ENCODE measurements at places on chromosomes 3 and 15.

DNA sequence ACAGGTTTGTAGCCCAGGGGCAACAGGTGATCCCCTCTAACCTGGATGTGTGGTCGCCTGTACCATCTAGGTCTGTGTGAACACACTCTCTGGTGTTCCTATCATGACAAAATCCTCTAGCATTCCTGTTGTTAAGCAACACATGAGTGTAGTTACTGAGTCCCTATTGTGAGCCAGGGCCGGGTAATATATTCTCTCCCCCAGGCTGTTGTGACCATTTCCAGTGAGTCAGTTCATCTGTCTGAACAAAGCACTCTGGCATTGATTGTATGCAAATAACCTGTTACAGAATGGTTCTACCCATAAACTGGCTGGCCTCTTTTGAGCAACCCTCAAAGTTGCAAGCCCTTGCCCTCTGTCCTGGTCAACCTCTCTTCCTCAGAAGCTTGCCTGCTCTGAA is 2.6 kb upstream of the FLNB start:
- no peak for DNase-seq

- no peak for DNase-seq
These were observed 23.7 kb upstream of the THSD4 start for GRCh38 chr15:71091601-71092000.

DNA sequence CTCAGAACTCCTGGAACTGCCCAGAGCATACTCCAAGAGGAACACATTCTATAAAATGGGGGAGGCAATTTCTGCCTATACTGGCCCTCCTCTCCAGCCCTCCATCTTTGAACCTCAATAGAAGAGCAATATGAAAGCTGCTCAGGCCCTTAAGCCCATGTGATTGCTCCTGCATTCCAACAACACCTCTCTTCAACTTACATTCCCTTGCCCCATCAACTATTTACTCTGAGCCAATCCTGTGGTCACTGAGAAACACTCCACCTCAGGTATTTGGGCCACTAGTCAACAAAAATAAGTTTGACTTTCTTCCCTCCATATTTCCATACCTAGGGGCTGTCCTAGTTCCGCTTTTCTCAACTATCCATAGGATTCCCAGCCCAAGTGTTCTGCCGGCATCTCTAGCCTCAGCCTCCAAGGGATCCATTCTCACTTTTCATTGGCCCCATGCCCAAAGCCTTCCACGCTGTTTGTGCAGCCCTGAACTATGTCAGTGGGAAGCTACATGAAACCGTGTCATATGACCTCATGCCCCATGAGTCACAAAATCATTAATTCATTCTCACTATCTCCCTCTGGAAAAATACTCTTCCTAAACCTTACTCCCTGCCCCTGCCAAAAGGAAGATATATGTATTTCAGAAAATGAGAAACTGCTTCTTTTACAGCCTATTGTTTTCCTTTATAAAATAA is 61.6 kb downstream of the GJD2 start:
- no peak for DNase-seq

DNA sequence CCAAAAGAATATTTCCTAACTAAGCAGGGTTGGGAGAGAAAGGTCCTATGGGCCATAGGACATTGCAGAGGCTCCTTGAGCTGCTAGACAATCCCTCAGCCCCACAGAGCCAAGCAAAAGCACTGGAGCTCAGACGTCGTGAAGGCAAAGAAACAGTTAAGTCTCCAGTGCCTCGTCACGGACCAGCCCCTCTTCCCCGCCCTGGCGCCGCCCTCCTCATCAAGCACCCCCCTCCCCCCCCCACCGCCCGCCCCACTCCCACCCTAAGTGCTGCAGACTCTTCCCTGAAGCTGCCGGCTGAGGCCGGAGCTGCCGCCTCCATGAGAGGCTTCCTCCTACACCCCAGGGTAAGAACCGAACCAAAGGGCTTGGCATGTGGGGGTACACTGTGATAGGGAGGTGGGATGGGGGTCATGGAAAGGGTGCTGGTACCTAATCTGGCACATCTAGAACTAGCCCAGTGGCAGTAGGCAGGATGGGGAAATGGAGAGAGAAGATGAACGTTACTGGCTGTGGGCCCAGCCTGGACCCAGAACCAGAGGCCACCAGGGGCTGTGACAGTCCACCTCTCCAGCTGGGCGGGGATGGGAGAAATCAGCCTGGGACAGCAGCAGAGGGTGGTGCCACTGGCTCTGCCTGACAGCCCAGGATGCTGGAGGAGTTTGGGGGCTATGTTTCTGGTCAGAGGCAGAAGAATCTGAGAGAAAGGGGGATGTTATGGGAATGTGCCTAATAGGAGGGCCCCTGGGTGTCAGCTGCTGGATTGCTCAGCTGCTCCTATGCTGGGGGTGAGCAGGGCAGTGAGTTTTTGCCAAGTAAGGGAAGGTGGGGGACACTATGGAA is at the start of gene MAP1A:
Gene MAP1A (plus strand): TSS at position 255 of the 843 bp plus-strand sequence. CDS start 3,866 bp downstream, outside the sequence.
- no peak for DNase-seq

DNA sequence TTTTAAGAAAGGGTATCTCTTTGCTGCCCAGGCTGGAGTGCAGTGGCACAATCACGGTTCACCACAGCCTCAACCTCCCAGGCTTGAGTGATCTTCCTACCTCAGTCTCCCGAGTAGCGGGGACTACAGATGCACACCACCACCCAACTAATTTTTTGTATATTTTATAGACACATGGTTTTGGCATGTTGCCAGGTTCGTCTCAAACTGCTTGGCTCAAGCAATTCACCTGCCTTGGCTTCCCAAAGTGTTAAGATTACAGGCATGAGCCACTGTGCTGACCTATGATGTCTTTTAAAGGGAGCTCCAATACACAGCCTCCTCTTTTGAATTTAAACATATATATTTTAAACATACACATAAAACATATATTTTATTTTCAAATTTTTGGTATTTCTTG is 60.9 kb downstream of the SLC9C1 start:
- DNase-seq = no peak

DNA sequence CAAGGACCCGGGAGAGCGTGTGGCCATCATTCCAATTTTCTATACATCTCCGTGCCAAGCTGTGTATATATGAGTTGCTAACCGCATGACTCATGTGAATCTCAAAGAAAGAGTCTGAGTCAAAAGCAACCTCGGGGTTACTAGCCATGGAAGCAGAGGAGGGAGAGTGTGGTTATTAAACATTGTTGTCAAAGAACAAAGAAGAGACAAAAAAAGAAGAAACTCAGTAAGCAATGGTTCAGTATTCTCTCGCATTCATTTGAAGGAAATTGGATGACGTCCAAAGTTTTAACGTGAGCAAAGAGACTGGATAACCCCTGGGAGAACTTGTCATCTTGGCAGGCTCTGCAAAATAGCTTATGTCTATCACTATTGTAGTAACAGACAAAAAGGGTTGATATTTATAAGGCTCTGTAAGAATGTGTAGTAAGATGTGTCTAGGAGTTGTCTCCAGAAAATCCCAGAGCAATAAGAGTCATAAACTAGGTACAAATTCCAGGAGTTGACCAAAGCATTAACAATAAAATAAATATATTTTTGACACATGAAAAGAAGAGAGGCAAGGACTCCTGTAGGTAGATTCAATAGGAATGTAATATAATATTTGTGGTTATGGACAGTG is 52.8 kb upstream of the GRM7 start:
- no peak for DNase-seq

- DNase-seq = no peak
These were observed 50.3 kb downstream of the SPATA12 start for GRCh38 chr3:57110798-57111197.

GRCh38 chr3:122091602-122092295 is 36.6 kb downstream of the CD86 start:
- no peak for DNase-seq

DNA sequence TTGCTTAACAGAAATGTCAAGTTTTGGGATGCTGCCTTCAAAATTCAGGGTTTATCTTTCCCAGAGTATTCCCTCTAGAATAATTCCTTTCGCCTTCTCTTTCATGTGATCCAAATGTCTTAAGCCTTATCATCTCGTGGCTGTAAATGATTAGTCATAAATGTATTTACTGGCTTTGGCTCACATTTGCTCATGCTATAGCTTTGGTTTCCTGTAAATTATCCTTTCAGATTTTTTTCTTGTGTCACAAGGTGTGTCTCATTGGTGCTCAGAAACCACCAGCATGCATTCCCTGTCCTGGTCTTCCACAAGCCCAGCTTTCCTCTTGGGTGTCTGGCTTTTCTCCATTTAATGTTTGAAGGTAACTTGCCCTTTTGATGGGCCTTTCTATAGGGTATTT is 692.7 kb upstream of the ALCAM start:
- no peak for DNase-seq

DNA sequence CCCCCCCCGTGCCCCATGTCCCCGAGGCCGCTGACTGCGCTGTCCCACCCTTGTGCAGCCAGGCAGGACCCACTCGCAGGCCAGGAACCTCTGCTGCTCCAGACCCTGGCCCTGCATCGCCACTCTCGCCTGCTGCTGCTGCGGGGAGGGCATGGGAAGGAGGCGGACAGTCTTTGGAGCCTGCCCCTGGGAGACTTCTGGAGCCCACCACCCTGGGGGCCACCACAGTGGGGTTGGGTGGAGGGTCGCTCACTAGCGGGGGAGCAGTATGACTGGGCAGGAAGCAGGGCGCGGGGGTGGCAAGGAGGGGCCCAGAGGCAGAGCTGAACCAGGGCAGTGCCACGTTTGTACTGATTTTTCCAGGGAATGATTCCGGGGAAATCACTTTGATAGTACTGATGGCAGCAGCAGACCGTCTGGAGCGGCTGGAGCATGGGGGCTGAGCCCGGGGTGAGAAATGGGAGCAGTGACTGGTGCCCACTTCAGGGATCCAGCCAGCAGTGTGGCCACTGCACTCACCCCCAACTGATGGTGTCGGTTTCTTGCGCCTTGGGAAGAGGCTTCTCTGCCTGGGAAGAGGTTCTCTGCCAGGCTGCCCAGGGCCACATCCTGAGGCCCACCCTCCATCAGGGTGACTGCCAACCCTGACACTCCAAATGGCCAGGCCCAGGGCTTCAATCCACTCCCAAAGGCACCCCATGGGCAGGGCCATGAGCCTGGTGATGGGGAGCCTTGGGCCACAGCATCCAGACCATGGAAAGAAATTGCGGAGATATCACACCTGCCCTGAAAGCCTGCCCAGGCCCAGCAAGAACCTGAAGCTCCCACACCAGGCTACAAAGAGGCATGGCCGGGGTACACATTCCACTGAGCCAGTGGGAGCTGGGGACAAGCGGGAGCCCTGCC is 53.7 kb downstream of the LSAMP start:
- no peak for DNase-seq

DNA sequence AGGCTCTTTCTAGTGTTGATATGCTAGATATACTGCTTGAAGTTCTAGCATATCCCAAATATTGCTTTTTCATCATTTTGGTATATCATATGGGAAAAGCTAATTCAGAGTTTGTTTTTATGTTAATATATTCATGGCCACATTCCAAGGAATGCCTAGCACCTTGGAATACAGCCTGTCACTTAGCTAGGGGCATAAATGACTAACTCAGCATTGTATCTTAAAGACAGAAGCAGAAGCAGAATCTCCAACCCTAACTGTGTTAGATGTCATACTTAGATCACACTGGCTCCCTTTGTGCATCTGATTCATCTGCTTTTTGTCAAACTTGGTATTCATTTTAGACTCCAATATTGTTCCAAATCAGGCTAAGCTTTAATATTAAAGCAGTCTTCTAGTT is 130.8 kb upstream of the TSPAN3 start:
- DNase-seq = no peak

GRCh38 chr15:29693225-29693624 is 129.0 kb downstream of the TJP1 start:
- DNase-seq = no peak

GRCh38 chr3:82386647-82387046 is 625.2 kb upstream of the GBE1 start:
- DNase-seq = no peak
